NCI-H460 (cell line): ENCODE measurements at places on chromosomes 2 and 18. TPM values are rescaled to one million over a fixed set of nuclear protein-coding genes. Genes with fewer than 3 reads are reported as not detected.

Gene TDRD15
- total RNA-seq, result not detected in 2 replicates

Gene SLC30A3
- total RNA-seq, result 0.50 and 0.75 TPM in 2 replicates

Gene IL36G
- total RNA-seq, result not detected in 2 replicates

Gene PMS1
- 31.0 and 32.0 TPM in 2 replicates for total RNA-seq

Gene TRIB2
- 4.4 and 7.8 TPM in 2 replicates for total RNA-seq

Gene COBLL1
- total RNA-seq, result 6.0 and 6.2 TPM in 2 replicates

Gene SPP2
- total RNA-seq, result not detected in 2 replicates

Gene SLC40A1
- total RNA-seq, result 8.8 and 12.5 TPM in 2 replicates

Gene KCNE4
- 201 and 213 TPM in 2 replicates for total RNA-seq

Gene TFCP2L1
- 0.02 and 0.09 TPM in 2 replicates for total RNA-seq

Gene WIPF1
- total RNA-seq, result 2.3 and 3.2 TPM in 2 replicates

Gene PXDN
- total RNA-seq, result 25.1 and 28.9 TPM in 2 replicates

Gene GYPC
- total RNA-seq, result 0.15 TPM in 1 of 2 replicates, not detected in the other

Gene NPPC
- total RNA-seq, result not detected in 2 replicates

Gene KLF7
- total RNA-seq, result 16.4 and 22.3 TPM in 2 replicates

Gene ESPNL
- total RNA-seq, result 0.20 and 0.35 TPM in 2 replicates

Gene AKAIN1
- not detected in 2 replicates for total RNA-seq

Gene CABYR
- 36.7 and 37.3 TPM in 2 replicates for total RNA-seq

Gene PKP4
- total RNA-seq, result 46.1 and 52.0 TPM in 2 replicates

Gene GAD1
- not detected in 2 replicates for total RNA-seq
